ENCODE measurements at places on chromosomes 13 and 19.

- DNase-seq: no peak
Measured at GRCh38 chr13:62065016-62065415, 649.4 kb upstream of the PCDH20 start.

DNA sequence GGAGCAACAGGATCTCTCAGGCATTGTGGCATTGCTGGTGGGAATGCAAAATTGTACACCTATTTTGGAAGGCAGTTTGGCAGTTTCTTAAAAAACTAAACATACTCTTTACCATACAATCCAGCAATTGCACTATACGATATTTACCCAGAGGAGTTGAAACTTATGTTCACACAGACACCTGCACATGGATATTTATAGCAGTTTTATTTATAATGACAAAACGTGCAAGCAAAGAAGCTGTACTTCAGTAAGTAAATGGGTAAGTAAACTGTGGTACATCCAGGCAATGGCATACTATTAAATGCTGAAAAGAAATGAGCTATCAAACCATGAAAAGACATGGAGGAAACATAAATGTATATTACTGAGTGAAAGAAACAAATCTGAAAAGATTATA lies 71.6 kb upstream of the UBAC2 start:
- no peak for DNase-seq

DNA sequence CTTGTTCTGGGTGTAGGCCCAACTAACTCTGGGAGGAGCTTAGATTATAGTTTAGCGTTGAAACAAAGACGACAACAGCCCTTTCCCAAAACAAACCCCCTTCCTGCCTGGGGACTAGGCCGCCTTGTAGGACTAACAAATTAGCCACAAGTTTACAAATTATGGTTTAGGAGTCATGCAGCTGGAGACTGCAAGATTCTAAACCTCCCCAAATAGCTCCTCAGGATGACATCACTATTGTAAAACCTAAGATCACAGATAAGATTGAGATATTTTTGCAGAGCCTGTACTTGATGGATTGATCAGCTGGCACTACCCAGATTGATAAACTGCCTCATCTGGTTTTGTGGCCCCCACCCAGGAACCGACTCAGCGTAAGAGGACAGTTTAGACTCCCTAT lies 2.3 kb upstream of the SLC25A15 start:
- peak; percentile 81 for DNase-seq

- DNase-seq: peak; percentile 69
Measured at GRCh38 chr19:45667620-45668341, at the start of gene GIPR. GIPR (plus strand) TSS chr19:45668221; CDS start chr19:45669521, 1,300 bp downstream.

DNA sequence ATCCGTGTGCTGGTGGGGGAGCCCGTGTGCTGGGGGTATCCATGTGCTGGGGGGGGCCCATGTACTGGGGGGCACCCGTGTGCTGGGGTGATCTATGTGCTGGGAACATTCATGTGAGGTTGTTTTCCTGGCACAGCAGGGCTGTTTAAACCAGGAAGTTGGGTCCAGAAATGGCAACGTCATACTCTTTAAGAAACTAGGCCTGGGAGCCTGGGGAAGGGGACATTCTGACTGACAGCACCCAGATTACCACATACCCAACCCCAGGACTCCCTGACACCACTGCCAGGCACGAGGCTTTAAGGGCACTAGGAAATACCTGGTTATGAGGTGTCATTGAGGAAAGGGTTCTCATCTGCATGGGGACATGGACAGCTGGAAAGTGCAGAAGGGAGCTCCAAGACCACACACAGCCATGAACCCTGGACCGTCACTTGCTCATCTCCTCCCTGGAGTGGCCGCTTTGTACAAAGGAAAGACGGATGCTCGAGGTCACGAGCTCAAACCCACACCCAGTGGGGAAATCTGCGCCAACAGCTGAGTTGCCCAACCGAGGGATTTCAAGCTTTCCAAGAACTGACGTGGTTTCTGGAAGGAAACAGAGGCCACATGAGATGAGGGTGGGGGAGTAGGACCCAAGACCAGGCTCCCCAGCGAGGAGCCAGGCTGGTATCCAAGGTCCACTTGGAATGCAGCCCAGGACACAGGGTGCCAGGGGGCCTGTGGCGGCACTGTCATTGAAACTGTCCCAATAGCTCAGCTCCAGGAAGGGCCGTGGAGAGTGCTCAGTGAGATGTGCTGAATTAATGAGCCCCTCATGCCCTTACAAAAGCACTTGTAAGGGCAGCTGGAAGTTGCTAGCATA lies 40.9 kb downstream of the RAB20 start:
- DNase-seq: no peak

- DNase-seq: no peak
Measured at GRCh38 chr13:107518292-107518691, 697.0 kb downstream of the LIG4 start.

DNA sequence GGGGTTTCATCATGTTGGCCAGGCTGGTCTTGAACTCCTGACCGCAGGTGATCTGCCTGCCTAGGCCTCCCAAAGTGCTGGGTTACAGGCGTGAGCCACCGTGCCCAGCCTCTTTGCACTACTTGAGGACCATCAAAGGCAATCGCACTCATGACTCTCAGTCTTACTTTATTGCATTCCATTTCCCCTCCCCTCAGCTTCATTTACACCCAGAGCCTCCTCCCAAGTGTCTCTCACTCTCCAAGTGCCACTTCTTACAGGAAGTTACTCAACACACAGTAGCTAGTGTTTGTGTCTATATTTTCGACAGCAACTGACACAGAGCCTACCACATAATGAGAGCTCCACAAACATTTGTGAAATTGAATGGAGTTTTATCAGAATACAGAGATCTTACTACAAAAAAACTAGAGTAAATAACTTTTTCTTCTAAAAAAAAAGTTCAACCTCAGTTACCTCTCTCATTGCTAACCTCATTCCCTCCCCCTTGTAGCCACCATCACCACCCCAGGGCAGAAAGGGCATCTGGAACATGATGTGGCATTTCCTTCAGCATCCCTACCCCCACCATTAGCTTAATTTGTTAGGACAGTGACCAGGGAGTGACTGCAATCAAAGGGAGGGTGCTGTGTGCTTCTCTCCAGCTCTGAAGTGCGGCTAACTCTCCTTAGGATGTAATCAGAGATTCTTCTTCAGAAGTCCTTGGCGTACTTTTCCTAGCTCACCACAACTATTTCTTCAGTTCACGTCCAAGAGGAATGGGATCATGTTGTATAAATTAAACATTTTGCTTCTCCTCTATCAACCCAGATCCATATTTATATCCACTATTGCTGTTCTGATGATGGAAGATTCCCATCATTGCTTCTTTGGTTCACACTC lies 17.0 kb upstream of the RUBCNL start:
- no peak for DNase-seq

- no peak for DNase-seq
Measured at GRCh38 chr13:22848539-22849052, 332.2 kb upstream of the SGCG start.

DNA sequence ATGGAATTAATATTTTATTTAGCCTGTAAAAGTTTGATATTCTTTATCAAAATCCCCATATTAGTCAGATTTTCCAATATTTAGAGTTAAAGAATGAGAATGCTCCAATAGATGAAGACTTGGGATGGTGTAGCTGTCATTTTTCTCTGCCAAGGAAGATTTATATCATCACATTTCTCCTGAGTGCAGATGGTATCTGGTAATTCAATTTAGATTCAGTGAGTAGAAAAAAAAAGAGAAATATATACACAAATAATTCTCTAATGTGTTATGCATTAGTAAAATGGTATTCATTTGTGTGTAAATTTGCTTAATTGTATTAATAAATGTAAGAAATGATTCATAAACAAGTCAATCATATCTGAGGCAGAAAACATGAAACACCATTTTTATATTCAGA lies 1508.7 kb upstream of the PCDH20 start:
- no peak for DNase-seq

DNA sequence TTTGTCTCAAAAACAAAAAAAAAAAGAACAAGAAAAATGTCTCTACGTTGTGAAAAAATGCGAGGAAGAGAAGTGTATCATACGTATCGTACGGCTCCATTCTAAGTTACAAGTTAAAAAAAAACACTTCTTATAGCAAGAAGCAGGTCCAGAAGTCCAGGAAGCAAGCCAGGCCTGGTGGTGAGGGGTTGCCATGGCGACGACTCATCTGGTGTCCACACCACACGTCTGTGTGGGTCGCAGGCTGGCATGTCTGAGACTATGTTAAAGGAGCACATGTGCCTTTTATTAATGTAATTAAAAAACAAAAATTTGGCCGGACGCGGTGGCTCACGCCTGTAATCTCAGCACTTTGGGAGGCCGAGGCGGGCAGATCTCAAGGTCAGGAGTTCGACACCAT lies 5.9 kb downstream of the MED16 start:
- DNase-seq: no peak

- DNase-seq: no peak
Measured at GRCh38 chr13:91459485-91459884, 61.1 kb downstream of the GPC5 start.

GRCh38 chr19:44596428-44597130 lies 16.8 kb upstream of the IGSF23 start:
- no peak for DNase-seq

DNA sequence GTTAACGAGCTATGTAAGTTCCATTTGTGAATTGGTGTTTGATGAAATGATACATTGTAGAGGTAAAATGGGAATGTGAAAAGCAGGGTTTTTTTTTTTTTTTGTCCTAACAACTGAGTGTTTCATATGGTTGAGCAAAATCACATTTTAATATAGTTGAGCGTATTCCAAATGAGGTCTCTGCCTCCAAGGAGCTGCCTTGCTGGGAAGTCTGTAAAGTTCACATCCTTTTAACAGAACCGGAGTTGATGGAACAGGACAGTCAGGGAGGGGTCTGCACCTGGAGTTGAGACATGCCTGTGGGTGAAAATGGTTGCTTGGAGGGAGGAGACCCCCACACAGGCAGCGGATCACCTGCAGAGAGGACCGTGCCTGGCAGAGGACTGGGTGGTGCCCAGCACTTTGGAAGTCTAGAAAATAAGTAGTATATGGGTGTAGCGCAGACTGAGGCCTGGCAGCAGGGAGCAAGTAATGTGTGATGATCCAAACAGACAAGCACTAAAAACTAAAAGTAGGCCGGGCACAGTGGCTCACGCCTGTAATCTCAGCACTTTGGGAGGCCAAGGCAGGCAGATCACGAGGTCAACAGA lies 75.2 kb upstream of the UBAC2 start:
- DNase-seq: peak; percentile 70

- DNase-seq: no peak
Measured at GRCh38 chr19:13974073-13974472, 21.8 kb downstream of the DCAF15 start.

- no peak for DNase-seq
Measured at GRCh38 chr13:103876571-103876970, 810.4 kb upstream of the SLC10A2 start.

DNA sequence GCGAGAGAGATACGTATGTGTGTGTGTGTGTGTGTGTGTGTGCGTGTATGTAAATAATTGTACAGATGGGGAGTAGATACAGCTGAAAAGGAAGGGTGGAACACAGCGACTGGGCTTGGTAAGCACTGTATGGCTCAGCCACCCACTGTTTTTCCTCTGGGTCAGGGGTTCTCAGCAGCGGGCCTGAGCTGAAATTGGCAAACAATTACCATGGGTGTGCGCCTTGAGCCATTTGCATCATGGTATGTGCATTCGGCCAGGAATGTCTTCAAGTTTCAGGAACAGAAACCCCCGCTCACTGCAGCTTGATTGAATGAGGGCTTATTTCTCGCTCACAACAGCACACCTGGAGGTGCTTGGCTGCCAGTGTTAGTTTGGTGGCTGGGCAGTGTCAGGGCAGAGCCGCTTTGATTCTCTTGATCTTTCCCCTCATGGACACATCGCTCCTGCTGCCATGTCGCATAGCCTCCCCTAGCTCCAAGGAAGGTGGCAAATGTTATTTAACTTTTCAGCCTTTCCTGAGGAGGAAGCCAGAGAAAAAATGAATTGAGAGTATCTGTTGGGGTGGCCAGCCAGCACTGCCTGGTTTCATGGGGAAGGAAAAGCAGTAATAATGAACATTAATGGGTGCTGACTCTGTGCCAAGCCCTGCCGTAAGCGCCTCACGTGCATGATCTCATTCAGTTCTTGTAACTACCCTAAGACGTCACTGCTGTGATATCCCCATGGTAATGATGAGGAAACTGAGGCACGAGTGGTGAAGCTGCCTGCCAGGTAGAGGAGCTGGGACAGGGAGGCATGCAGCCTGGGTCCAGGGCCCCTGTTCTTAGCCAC lies 126.9 kb downstream of the SIPA1L3 start:
- DNase-seq: no peak

GRCh38 chr13:40440990-40441820 lies 225.2 kb downstream of the FOXO1 start:
- no peak for DNase-seq

GRCh38 chr13:99265821-99266426 lies 7.7 kb upstream of the GPR18 start:
- peak; percentile 62 for DNase-seq

- no peak for DNase-seq
Measured at GRCh38 chr13:112893570-112894422, 75.2 kb upstream of the MCF2L start.

GRCh38 chr19:44846455-44847143 lies 502 bp downstream of the NECTIN2 start:
- peak; percentile 71 for DNase-seq

- DNase-seq: peak; percentile 67
Measured at GRCh38 chr13:110665491-110666254, 40.2 kb downstream of the CARS2 start.

- DNase-seq: no peak
Measured at GRCh38 chr13:95652821-95653220, 8.3 kb upstream of the DZIP1 start.

- DNase-seq: no peak
Measured at GRCh38 chr19:35901055-35901644, 810 bp upstream of the NFKBID start.

DNA sequence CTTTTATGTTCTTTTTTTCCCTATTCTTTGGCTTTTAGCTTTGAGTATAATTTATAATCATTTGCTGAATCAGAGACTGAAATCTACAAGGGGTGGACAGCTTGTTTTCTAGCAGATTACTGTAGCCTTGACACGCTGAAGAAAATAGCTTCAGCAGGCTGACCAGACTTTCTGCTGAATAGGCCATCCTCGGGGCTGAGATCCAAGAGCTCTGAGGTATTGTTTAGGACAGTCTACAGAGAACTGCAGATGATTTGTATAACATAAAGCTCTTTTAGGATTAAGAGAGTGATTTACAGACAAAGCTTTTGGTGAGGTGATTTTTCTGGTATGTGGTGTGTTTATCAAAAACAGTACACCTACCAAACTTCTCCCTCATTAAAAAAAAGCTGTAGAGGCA lies 16.8 kb downstream of the POLR1D start:
- DNase-seq: peak; percentile 4

GRCh38 chr13:42832341-42833096 lies 51.1 kb downstream of the FAM216B start:
- peak; percentile 45 for DNase-seq

DNA sequence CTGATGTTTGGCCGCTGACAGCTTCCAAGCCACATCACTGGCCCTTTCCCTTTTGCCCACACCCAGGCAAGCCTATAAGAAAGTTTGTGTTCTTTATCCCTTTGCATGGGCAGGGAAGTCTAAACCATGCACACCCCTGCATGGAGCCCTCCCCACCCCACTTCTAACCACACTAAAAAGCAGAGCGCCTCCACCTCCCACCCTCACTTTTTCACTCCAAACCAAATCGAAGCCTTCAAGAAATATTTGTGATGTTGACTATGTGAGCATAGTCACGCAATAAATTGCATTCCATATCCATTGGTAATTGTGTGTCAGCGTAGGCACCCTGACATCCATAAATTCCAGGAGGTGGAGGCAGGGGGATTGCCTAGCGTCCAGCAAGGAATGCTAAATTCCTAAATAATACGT lies 104.4 kb upstream of the LSM14A start:
- peak; percentile 18 for DNase-seq
